Stimulated activated CD8-positive, alpha-beta memory T cell treated with anti-CD3 and anti-CD28 coated beads, Interleukin-7, amount 100 ng/mL, for 24 hours (primary cell): ENCODE measurements at places on chromosomes 5 and 9.

DNA sequence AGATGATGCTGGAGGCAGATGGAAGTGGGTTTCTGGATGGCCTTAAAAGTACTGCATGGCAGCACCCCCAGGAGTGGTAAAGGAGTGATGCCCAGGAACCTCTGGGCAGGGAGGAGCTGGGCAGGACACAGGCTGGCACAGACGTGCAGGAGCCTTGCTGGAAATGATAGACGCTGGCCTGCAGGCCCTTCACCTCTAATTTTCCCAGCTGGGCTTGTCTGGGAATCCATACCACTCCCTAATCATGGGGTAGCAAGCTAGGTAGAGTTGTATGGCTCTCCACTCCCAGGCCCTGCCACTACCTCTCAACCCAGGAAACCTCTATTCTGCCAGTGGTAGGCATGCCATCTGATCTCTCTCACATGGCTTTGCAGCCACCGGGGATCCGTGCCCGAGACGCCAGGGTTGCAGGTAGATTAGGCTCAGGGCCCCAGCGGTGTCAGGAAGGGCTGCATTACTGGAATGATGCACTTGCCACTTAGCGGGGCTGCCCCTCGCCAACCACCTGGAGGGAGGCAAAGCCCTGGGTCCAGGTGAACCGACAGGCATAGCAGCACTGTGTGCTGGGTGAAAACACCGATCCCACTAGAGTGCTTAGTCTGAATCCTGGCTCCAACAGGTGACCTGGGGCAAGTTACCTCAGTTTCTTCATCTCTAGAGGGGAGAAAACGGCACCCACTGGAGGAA lies 79.6 kb upstream of the SLC25A51 start:
- DNase-seq: no peak

- DNase-seq: no peak
These were observed 587.7 kb upstream of the MEF2C start for GRCh38 chr5:89470658-89471057.

- DNase-seq: no peak
These were observed 7.0 kb downstream of the ADGRD2 start for GRCh38 chr9:124457079-124457886.

DNA sequence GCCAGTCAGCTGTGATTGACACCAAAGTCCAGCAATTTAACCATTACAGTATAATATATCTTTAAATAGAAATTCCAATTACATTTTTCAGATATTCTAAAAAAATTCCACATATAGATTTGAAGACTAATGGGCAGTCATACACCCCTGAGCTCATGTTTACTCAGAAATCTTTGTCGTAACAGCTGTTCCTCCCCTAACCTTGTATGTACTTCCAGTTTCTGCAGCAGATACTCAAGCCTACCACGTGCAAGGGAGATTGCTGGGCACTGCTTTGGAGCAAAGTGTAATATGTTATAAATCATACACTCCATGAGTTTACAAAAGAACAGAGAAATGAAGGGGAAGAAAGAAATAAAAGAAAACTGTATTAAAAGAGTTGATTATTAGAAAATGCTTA lies 241.2 kb downstream of the TRIM32 start:
- no peak for DNase-seq

DNA sequence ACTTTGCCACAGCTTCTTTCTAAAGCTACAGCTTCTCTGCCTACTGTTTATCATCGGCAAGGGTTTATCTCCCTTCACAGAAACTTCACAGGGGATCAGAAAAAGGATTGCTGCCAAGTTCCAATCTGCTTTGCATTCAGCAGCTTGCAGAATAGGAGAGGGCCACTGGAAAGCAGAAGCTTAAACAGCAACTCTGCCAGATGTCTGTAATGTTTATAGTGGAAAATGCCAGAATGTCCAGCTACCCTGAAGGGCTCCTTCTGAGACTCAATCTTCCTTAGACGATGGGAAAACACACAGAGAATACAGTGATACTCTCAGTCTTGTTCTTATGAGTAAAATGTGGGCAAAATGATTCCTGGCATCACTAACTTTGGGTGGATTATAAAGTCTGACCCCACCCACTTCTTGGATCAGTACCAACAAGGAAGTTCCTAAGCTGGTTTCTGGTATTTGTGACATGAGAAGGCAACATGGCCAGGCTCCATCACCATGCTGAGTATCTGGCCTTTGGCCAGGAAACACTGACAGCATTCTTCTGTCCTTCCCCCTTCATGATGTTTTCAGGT lies 19.0 kb downstream of the STOM start:
- no peak for DNase-seq

GRCh38 chr5:13976867-13977830 lies 32.7 kb upstream of the DNAH5 start:
- DNase-seq: no peak

GRCh38 chr5:98483301-98483685 lies 290.2 kb upstream of the RGMB start:
- DNase-seq: no peak

- DNase-seq: no peak
These were observed 51.5 kb downstream of the MTMR12 start for GRCh38 chr5:32261198-32261597.

DNA sequence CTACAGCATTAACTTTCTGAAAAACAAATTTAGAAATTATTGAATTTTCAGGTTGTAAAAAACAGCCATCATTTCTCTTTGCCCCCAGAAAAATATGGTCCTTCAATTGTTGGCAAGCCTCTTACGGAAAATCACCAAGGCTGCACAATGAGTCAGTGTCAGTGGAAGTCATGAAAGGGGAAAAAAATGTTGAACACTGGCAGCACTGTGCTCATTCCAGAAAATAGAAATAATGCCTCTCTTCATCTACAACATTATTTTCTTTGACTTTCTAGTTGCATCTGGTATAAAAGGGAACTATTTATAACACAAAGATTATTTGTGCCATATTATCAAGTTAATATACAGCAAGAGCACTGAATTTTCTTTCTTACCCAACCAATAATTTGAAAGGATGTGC lies 26.7 kb upstream of the STK32A start:
- DNase-seq: no peak

DNA sequence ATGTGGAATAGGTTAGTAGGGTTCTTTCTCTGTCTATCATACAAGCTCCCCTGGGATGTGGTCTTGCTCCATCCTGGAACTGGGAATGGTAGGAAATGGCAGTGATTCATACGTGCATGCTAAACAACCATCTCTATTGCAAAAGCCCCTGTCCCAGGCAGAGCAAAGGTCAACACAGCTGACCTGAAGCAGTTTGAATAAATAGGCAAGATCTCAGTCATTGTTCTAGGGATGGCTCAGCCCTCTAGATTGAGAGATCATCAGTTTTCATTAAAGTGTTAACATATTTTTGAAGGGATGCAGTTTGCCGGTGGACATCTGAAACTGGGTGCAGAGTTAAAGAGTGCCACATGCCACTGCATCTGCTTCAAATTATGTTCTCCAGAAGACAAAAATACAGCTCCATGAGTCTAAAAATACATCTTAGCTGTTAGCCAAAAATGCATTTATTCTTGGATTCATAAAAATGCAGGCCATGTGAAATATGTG lies 224.1 kb downstream of the ESM1 start:
- no peak for DNase-seq

GRCh38 chr5:31866166-31866565 lies 227.2 kb downstream of the PDZD2 start:
- no peak for DNase-seq

GRCh38 chr9:38339496-38339895 lies 53.0 kb upstream of the ALDH1B1 start:
- no peak for DNase-seq

DNA sequence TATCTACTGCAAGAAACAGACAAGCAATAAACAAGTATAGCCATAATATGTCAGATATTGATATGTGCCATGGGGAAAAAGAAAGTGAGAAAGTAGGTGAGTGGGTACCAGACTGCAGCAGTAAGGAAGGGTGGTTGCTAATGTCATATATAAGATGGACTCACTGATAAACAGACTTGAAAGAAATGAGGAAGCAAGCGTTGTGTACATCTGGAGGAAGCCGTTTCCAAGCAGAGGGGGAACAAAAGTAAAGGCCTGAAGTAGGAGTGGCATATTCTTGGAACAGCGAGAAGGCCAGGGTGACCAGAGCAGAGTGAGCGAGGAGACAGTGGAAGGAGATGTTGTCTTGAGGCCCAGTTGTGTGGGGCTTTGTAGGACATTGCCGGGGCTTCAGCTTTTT lies 142.2 kb upstream of the MAP3K1 start:
- DNase-seq: no peak

GRCh38 chr9:72424131-72424530 lies 59.1 kb upstream of the ZFAND5 start:
- no peak for DNase-seq

DNA sequence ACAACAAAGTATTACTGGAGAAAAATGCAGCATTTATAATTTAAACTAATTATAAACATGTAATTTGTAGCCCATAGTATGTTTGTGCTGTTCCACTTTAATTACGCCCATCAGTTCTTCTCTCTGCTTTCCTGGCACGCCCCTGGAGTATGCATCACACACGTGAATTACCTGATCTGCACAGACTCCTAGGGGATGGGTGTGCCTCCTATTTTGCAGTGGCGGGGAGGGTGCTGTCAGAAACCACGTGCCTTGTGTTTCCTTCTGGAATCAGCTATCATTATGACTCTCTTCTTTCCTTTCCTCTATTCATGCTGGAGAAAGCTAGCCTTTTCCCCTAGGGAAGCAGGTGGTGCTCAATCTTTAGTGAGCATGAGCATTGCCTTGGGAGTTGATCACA lies 43.3 kb downstream of the RPS23 start:
- DNase-seq: no peak

DNA sequence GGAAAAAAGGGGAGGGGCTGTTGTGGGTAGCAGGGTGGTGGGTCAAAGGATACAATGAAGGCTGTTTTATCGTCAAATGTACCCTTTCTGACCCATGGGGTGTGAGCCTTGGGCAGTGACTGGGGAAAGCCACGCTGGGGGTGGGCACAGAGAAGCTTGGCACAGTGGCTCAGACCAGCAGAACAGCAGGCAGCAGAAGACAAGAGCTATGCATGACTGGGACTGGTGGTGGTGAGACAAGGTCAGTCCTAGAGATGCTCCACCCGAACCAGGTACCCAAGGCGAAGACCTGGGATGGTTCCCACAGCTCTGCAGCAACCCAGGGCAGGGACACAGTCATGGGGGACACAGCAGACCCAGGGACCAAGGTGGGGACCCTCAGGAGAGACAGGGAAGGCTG lies 38.3 kb downstream of the BICD2 start:
- no peak for DNase-seq

- DNase-seq: no peak
These were observed 55.0 kb upstream of the BNC2 start for GRCh38 chr9:16925426-16925825.

DNA sequence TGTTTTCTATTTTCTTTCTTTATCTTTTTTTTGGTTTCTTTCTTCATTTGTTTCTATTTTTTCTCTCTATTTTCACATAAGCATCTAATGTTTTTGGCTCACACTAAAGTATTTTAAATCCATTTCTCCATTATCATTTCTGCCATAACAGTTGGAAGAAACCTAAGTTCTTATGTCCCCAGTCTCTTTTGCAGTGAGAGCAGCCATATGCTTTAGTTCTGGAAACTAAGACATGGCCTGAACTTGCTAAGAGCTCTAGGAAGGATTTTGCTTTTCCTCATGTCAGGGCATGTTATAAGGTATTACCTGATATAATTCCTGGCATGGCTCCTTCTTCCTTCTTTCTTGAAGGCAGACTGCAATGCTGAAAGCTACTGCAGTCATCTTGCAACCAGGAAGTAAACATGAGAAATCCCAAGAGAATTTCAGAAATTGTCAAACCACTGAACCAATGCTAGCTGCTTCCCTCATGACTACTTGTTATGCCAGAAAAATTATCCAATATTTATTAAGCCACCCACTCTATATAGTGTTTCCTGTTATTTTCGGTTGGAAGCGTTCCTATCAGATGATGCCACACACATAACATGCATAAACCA lies 171.1 kb downstream of the TAF11L14 start:
- no peak for DNase-seq

DNA sequence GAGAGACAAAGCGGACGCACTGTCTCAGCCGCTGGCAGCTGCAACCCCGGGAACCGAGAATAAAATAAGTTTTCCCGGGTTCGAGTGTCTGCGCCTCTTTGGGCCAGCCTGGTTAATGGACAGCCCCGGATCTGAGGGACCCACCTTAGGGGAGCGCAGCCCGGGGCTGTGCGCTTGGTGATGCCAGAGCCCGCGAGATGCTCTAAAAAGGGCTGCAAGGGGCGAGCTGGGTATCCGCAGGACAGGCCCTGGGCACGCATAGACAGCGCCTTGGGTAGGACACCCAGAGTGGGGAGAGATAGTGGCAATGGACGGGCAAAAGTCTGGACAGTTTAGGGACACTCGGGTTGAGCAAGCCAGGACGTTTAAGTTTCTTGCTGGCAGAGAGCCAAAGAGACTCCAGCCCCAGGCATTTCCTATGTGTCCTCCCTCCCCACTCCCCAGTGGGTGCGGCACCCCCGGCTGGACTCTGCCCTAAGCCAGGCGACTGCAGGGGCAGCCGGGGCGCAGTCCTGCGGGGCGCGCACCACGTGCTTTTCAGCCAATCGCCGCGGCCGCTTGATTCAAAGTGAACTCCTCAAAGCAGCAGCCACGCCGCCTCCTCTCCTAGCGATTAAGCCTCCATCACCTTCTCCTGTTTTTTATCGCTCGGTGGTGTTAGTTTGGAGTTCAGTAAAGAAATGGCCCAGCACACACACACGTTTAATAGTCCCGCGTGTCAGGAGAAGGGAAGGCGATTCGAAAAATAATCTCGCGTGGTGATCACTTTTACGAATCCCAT lies 616 bp upstream of the ENC1 start:
- no peak for DNase-seq

DNA sequence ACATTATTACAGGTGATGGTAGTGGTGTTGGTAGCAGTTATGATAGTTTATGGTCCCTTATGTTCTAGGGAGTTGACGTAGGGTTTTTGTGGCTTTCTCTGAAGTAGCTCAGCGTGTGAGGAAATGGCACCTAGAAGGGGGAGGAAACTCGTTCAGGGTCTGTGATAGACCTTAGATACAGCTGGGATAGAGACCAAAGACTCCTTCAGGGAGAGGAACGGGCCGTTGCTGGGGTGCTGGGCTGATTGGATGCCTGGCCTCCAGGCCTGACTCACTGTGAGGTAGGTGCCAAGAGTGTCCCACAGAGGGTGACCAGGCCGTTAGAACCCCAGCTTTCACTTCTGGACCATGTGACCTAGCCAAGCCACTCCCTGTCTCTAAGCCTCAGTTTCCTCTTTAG lies 96.6 kb downstream of the DAB2IP start:
- no peak for DNase-seq

DNA sequence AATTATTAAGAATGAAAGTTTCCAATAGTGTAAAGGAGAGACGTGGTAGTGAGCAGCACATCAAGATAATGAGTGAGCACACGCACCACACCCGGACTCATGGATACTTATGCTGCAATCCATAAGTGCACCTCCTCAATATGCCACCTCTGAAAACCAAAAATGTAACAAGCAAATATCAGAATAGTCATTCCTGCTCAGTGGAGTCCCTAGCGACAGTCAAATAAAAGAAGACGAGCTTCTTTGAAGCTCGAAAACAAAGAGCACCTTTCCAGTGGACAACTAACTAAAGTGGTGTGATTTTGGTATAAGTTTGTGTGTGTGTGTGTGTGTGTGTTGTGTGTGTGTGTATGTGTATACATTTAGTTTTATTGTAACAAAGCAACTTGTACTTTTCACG lies 241.3 kb downstream of the DEPDC1B start:
- DNase-seq: no peak
